MCF 10A (cell line): ENCODE measurements at places on chromosomes 2 and 18. TPM values are rescaled to one million over a fixed set of nuclear protein-coding genes. Genes with fewer than 3 reads are reported as not detected.

KLHL41 gene
- total RNA-seq, result 0.34 and 0.35 TPM in 2 replicates

AGXT gene
- not detected in 2 replicates for total RNA-seq

GPN1 gene
- 28.6 and 30.5 TPM in 2 replicates for total RNA-seq

RGPD3 gene
- 0.20 TPM in 1 of 2 replicates, not detected in the other for total RNA-seq

IL36G gene
- not detected in 2 replicates for total RNA-seq

ANKRD30BL gene
- not detected in 2 replicates for total RNA-seq

IL1RL1 gene
- total RNA-seq, result 10.0 and 25.6 TPM in 2 replicates

MAL gene
- not detected in 2 replicates for total RNA-seq

GALNT3 gene
- 20.2 and 24.2 TPM in 2 replicates for total RNA-seq

ZSWIM2 gene
- not detected in 2 replicates for total RNA-seq

SEC11C gene
- total RNA-seq, result 168 and 272 TPM in 2 replicates

FBXO15 gene
- total RNA-seq, result 0.79 and 0.91 TPM in 2 replicates

LOXL3 gene
- total RNA-seq, result 0.93 and 1.2 TPM in 2 replicates

PLB1 gene
- total RNA-seq, result 0.91 and 1.8 TPM in 2 replicates
